ENCODE measurements at places on chromosomes 7 and 10.

DNA sequence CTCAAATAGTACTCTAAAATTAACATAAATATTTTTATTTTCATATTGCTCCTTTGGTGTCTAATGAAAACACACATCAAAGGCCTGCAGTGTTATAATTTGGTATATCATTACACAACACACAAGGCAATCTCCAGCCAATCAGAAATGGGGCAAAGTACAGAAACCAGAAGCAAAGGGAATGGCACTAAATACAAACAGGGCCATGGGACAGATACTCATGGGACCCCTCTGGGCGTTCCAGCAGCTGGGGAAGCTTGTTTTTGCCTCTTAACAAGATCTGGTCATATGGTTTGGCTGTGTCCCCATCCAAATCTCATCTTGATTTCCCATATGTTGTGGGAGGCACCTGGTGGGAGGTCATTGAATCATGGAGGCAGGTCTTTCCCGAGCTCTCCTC is 551.8 kb upstream of the NRP1 start:
- no peak for DNase-seq

GRCh38 chr7:136336932-136337331 is 359.8 kb upstream of the MTPN start:
- DNase-seq: no peak

- DNase-seq: no peak
Measured at GRCh38 chr7:2241580-2242540, at the start of the genes MRM2 and NUDT1. MRM2 (minus strand) TSS chr7:2242205; CDS start chr7:2242169, 36 bp downstream. NUDT1 (plus strand) TSS chr7:2242226; CDS start chr7:2244575, 2,349 bp downstream.

DNA sequence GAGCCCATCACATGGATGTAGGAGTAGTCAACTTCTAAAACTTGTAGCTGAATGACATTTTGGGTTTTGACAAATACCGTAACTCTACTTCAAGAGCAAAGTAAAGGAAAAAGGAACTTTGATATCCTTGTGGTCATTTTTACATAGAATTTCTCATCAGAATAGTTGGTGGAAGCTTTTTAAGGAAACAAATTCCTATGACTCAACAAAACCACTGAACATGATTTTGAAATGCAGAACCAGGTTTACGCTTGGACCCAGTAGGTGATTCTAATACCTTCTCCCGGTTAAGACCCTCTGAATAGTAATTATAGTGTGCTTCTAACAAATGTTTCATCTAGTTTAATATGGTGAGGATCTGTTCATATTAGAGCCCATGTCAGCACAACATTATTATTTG is 307.8 kb downstream of the GPR37 start:
- DNase-seq: no peak

GRCh38 chr7:66886152-66886551 is 34.9 kb upstream of the TMEM248 start:
- DNase-seq: no peak

All from AG04449 (cell line).